ENCODE measurements at places on chromosomes 2 and 18.

DNA sequence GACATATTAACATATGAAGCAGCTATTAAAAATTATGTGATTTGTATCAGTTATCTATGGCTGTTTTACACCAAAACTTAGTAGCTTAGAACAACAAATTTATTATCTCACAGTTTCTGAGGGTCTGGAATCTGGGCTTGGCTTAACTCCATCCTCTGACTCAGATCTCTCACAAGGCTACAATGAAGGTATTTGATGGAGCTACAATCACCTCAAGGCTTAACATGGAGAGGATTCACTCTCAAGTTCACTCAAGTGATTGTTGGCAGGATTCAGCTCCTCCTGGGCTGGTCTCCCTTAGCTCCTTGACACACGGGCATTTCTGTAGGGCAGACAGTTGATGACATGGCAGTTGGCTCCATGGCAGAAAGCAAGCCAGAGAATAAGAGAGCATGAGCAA is 133.0 kb upstream of the SLC14A2 start:
- DNase-seq = no peak

DNA sequence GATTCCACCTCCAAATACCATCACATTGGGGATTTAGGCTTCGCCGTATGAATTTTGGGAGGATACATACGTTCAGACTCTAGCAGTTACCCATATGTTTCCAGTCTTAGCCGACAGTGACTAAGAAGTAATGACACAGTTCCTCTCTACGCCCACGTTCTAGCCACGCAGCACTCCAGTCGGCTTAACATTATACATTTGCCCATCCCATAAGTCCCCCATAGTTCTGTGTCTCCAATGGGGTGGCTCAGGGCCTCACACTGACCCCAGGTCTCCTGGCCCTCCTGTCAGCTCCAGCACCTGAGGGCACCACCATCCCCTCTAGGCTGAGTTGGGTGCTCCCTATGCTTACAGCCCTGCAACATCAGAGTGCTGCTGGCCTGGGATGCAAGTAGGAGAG is 18.4 kb upstream of the CNDP2 start:
- no peak for DNase-seq

DNA sequence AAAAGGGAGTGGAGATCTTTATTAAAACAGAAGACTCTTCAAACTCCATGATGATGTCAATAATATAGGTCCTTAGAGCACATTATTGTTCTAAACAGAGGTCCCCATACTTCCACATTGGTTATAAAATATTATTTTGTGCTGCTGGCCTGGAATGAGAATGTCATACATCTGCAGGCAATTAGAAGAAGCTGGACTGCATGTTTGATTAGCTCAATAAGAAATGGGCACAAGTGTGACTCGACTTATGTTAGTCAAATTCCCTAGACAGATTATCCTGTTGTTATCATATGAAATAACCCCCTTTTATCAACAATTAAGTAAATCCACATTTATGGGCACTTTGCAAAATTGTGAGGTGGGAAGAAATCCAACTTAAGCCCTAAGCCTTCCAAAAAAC is 8.8 kb downstream of the EFEMP1 start:
- no peak for DNase-seq

DNA sequence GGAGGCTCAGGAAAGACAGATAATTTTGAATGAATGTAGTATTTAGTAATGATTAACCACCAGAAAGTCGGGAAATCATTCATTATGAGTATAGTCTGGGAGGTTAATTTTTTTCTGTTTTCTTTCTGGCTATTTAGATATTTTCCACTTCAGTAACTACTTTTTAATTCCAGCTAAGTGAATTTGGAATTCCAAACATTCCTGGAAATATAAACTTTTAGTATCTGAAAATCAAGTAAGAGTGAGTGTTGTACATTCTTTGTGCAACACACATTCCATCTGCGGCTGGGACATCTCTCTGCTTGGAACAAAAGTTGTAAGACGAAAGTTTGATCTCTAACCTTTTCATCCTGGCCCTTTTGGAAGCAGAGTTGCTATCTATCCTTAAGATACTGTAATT is 275.7 kb upstream of the SPRED2 start:
- no peak for DNase-seq

DNA sequence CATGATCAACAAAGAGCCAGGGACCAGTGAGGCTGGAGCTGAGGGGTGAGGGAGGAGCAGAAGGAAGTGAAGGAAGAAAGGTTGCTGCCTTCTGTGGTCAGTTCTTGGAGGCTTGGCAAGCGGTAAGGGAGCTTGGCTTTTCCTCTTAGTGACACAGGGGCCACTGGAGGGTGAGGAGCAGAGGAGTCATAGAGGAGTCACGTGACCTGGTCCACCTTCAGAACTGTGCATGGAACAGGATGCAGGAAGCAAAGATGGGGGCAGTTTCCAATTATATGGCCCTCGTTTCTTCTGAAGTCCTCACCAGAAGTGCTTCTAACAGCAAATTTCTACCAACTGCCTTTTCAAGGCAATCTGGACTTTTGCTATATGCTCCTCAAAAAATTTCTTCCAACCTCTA is 326.9 kb upstream of the SMIM21 start:
- no peak for DNase-seq

DNA sequence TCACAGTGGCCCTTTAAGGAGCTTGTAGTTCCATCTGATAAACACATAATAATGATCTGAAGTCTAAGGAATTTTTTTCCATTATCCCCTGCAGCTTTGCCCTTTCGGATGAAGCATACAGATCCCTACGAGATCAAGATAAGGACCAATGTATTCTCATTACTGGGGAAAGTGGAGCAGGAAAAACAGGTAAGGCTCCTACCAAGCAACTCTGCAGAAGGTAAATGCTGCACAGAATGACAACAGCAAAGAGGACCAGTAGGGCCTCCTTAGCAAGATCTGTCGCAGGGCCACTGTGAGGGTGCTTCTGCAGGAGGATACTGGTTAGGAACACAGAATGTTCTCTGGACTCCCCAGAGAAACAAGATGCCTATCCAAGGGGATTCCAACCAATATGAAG is 84.6 kb downstream of the MYO1B start:
- no peak for DNase-seq

- no peak for DNase-seq
Measured at GRCh38 chr2:227703961-227704360, 13.9 kb downstream of the SLC19A3 start.

- no peak for DNase-seq
Measured at GRCh38 chr2:228268756-228269155, 87.3 kb upstream of the SPHKAP start.

DNA sequence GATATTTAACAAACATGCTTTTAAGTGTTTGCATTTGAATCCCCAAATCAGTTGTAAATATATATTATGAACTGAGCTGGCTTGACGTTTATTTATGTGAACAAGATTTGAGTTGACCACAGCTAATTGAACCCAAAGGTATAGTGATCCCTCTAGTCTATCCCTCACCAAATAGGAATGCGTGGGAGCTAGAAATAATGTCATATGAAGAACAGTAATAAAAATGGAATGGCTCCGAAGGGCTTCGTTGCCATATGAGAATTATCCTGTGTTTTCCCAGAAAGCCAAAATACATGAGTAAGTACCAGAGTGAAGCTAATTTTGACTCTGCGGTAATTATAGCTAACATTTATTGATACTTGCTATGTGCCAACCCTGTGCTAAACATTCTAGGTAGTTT is 142.7 kb downstream of the ADCYAP1 start:
- DNase-seq = no peak

DNA sequence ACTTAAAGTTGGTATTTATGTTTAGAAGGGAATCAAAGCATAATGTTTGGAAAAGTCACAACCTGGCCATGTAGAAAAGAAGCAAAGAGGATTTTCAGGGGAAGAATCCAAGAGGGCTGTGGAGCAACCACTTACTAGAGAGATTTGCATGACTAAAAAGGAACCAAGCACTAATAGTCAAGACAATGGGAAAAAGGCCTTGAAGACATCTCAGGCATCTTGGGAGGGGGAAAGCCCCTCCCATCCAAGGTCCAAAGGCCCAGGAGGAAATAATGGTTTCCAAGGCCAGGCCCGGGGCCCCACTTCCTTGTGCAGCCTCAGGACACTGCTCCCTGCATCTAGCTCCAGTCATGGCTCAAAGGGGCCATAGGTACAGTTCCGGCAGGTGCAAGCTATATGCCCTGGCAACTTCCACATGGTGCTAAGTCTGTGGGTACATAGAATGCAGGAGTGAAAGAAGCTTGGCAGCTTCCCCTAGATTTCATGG is 128.1 kb downstream of the EIPR1 start:
- DNase-seq = no peak

DNA sequence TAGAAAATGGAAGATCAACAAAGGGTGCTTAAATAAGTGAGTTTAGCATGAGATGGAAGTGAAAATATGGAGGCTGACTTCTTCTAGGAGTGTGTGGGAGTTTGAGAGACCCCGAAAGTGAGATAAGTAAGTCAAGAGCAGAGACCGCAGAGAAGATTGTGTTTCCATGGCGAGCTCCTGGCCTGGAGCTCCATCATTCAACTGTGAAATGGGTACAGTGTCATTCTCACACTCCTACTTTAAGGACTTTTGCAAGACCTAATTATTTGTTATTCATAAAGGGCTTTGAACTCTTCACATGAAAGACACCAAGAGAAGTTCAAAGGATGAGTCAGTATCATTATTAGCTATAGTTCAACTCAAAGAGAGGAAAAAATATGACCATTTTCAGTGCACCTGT is 134.2 kb upstream of the PIK3C3 start:
- DNase-seq = no peak

- DNase-seq = no peak
Measured at GRCh38 chr2:144330951-144331673, 188.8 kb downstream of the ZEB2 start.

DNA sequence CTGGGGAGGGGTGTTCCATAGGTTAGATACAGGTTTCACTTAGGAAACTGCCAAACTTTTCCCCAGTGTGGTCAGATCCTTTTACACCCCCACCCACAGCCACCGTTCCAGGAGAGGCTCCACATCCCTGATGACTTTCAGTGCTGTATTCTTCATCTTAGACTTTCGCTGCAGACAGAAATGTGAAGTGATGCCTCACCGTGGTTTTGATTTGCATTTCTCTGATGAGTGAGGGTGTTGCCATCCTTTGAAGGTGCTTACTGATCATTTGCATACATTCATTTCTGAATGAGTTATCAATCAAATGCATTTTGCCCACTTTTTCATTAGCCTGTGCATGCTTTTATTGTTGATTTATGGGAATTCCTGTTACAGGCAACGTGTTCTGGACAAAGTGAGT is 14.9 kb downstream of the COPS9 start:
- no peak for DNase-seq

DNA sequence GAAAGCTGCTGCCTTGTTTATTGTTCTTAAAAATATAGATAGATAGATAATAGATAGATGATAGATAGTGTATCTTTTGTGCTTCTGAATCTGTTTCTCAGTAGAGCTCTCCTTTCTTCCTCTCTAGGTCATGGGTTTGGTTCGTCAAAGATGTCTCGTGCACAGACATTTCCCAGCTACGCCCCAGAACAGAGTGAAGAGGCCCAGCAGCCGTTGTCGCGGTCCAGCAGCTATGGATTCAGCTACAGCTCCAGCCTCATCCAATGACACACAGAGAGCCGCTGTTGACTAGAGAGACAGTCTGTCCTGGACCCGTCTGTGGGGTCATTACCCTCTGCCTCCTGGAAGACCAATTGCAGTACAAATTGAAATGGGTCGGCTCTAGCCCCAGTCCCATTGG is 106.6 kb downstream of the CD226 start:
- no peak for DNase-seq

DNA sequence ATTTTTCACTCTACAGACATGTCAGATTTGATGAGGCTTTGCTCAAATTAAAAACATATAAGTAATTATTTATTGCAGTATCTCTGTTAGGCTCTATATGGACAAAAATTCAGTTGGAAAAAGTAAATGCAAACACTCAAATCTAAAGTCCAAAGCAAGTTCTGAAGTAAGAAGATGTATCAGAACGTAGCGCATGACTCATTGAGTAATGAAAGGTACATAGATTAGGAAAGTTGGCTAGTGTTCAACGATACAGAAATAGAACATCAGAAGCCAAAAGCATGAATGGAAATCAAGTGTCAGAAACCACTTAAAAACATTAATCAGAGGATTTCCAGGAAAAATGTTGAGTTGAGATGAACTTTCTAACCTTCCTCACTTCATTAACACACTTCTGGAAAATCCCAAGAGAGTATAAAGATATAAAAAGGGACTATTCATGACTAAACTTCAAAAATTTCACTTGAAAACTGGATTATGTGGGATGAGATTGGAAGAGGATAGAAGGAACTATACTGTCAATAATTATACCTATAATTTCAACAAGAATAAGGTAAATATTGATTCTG is 494.1 kb downstream of the LRRTM4 start:
- DNase-seq = no peak

DNA sequence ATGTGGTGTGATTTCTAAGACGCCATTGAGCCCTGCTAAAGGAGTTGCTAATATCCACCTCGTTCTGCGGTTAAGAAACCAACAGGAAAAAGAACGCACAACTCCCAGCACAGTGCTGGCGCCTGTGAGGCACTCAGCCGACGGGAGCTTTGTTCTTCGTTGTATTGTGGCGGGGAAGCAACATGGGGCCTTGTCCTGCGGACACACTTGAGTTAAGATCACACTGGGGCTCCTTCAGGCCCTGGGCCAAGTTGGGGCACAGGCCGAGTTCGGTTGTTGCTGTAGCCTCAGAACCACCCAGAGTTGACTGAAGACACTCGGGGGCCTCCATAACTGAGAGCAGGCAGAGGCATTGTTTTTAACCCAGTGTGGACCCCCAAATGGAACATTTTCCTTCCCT is 30.6 kb upstream of the CD8A start:
- no peak for DNase-seq

DNA sequence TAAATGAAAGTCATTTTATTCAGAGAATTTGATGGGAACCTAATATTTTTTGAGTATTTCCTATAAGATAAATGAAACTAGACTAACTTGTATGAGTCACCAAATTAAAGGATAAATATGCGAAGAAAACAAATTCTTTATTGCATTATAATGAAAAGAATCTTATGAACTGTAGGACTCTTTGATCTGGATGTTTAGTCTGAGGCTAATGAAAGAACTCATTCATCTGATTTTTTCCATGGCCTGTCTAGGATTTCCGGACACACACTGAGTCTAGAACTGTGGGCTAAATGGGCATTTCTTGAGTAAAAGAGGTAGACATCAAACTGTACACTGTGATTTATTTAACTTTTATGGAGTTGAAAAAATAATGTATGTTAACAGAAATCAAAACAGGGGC is 43.0 kb downstream of the ZNF519 start:
- no peak for DNase-seq

- no peak for DNase-seq
Measured at GRCh38 chr2:82256288-82256687, 1951.7 kb upstream of the LRRTM1 start.

DNA sequence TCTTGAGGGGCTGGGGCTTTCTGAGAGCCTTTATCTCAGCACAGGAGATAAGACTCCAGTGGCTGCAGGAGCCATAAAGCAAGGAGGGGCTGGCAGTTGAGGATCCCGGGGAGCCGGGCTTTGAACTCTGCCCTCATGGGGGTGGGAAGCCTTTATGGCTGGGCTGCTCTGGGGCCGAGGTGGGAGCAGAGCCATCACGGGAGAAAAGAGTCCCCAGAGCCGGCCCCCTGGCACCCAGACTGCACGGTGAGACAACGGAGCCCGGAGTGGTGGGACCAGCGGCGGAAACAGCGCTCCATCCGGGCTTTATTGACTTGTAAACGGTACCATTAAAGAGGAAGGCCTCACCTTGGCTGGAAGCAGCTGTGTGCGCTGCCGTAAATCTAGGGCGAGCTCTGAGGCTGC is 162.6 kb downstream of the MYCN start:
- DNase-seq = no peak

GRCh38 chr2:232348936-232349335 is 29.6 kb upstream of the ALPP start:
- DNase-seq = no peak

GRCh38 chr18:11654736-11655605 is 34.1 kb upstream of the GNAL start:
- DNase-seq = no peak

Data from stimulated activated CD8-positive, alpha-beta memory T cell treated with anti-CD3 and anti-CD28 coated beads, Interleukin-4, amount 100 ng/mL, for 1 hour (primary cell).